ENCODE measurements at places on chromosomes 2 and 18. TPM values are rescaled to one million over a fixed set of nuclear protein-coding genes. Genes with fewer than 3 reads are reported as not detected.

The DOK1 gene
- total RNA-seq, result 22.1 TPM

DNA sequence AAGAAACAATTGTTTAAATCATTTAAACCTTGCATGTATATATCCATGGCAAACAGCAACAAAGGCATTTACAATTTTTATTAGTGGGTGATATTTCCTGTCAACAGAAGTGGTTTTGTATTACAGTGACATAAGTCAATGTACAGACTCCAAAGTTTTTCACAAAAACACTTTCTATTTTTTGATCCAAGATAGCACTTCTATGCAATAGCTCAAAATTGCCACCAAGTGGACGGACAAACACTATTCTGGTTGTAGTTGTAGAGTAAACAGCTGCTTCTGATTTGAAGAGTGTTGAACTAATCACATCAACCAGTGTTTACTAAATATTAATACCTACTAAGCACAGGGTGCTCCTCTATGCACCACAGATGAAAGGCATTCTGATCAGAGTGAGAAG is 421.4 kb downstream of the NCKAP5 start:
- DNase-seq, result no peak

The DSC3 gene
- 2.1 TPM for total RNA-seq

DNA sequence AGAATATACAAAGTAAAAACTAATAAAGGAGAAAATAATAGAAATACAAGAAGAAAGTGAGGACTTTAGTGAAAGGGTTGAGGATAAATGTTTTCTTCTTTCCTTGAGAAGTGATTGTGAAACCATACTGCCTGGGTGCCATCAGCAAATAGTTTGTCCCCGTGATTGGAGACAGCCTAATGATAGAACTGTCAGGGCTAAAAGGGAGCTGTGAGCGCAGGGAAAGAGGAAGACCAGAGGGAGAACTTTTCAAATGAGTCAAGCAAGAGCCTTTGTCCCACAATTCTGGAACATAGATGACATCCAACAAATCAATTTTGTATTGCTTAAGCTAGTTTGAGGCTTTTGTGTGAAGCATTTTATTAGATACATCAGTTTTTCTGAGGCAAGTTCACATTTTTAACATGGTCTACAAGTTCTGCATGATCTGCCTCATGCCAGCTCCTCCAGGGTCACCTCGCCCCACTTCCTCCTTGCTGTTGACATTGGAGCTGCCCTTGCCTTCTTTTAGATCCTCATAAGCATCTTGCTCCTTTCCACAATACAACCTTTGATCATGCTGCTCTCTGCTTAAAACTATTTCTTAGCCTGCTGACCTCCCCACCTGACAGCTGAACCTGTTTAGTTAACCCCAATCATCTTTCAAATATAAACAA is 213.4 kb upstream of the REG3G start:
- no peak for DNase-seq

The SLC23A3 gene
- 1.7 TPM for total RNA-seq

DNA sequence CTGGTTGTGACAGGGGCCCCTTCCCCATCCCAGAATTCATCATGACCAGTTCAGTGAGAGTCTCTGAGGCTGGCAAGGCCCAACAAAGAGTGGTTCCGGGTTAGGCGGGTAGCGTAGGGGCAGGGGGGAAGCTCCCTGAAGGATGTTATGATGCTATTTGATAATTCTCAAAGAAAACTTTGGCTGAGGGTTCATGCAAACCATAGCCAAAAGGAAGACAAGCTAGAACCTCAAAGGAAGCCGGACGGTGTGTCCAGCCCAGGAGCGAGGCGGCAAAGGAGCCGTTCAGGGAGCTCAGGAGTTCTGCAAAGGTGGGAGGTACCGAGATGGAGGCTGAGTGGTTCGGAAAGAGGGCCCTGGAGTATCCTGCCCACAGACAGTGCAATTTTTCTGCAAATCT is 226.8 kb upstream of the RAB6C start:
- DNase-seq, result no peak

The RUFY4 gene
- total RNA-seq, result not detected

DNA sequence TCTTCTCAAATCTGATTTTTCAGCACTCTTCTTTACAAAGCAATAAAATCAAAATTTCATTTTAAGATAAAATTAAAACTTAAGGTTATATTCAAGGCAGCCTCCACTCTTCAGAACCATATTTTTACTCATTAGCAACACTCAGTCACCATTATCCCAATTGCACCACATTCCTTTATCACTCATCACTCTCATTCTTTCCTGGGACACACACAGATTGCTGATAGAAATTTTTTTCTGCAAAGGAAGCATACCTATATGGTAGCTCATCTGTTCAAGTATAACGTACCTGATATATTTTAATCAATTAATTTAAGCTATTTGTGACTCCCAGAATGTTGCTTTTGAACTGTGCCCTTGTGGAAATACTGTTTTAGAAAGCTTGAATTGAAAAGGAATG is 1559.3 kb upstream of the ZEB2 start:
- DNase-seq, result no peak

The CPLX4 gene
- total RNA-seq, result not detected

The TNFRSF11A gene
- total RNA-seq, result 0.87 TPM

DNA sequence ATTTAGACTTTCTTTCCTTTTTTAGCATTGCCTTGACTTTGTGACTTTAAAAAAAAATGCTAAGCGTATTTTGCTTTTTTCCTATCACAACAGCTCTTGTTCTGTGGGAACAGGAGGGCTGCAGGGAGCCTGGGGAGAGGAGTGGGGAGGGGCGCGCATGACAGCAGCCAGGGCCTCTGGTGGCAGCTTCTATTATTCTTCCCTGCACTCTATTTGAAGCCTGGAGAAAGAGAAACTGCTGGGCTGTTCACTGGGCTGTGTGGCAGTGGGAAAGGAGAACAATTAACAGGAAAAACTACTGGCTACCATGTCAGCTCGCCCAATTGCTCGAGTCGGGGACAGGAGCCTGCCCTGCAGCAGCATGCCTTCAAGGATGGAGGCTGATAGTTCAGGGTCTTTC is 119.0 kb upstream of the ZBTB14 start:
- no peak for DNase-seq

DNA sequence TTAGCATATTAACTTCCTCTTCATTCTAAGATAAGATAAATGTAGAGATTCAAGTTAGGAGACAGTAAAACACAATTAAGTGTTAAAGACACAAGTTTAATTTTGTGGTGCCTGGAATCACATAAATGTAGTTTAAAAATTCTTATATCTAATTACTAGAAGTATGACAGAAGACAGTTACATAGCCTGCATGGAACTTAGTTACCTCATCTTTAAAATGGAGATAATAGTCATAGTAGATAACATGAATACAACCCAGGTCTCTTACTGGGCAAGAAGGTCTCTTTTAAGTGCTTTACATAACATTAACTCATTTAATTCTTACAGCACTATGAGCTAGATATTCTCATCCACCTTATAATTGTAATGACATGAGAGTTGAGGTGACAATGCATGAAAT is 15.1 kb downstream of the GALNT13 start:
- DNase-seq, result no peak

The TWIST2 gene
- 13.6 TPM for total RNA-seq

The CRIM1 gene
- total RNA-seq, result 115 TPM

The ERBB4 gene
- total RNA-seq, result 0.32 TPM

The SRD5A2 gene
- 0.05 TPM for total RNA-seq

GRCh38 chr2:241469746-241470145 is 38.6 kb downstream of the STK25 start:
- no peak for DNase-seq

GRCh38 chr2:33412920-33413319 is 63.5 kb upstream of the RASGRP3 start:
- DNase-seq, result peak; percentile 25

The VAMP5 gene
- not detected for total RNA-seq

The GPBAR1 gene
- total RNA-seq, result not detected

- no peak for DNase-seq
Observed at GRCh38 chr2:223801736-223802135, 35.6 kb downstream of the AP1S3 start.

GRCh38 chr18:22471546-22472131 is 53.9 kb upstream of the CTAGE1 start:
- DNase-seq, result no peak

The ZBTB7C gene
- total RNA-seq, result 0.09 TPM

DNA sequence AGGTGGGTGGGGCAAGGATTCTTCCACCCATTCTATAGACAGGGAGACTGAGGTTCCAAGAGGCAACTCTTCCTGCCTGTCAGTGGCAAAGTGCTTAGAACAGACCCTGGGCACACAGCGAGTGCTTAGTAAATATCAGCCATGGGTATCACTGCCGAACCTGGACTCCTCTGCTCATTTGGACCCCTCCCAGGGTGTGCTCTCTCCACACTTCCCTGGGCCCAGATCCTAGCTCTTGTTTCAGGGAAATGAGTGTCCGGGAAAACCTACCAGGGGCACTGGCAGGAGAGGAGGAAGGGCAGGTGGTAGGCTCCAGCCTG is 136.3 kb downstream of the CYP26B1 start:
- DNase-seq, result no peak

DNA sequence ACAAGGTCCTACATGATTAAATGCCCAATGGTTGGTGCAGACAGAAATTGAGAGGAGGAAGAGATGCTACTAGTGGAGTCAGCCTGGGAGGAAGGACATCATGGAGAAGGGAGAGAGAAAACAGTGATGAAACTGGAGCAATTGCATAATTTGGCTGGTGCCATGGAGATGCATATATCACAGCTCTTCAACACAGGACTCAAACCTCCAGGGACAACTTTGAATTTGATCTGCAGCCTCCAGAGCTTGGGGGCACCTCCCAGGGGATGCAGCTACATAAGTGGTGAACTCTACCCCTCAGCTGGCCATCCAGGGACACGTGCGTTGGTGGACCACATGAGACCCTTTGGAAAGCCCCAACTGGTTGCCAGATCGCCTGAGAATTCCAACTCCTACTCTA is 80.4 kb downstream of the CTAGE1 start:
- no peak for DNase-seq

- DNase-seq, result no peak
Observed at GRCh38 chr2:96240341-96241038, 25.3 kb downstream of the TMEM127 start.

GRCh38 chr2:205892251-205892655 is 193.7 kb downstream of the INO80D start:
- DNase-seq, result no peak

The RSAD2 gene
- total RNA-seq, result 0.02 TPM

DNA sequence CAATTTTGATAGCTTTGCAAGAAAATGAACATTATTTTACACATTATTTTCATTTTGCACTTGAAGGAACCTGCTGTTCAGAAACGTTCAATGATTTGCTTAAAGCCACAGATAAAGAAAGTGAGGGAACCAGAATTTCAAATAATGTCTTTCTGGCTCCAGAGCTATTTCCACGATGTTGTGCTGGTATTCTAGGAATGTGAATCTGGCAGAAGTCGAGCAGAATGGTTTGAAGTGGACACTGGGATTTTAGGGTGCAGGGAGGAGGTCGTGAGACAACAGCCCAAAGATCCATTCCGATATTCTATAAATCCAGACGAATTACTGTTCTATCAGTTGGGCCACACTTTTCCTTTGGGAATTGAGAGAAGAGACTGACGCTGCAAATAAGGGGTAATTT is 2.2 kb downstream of the CCDC102B start:
- no peak for DNase-seq

- no peak for DNase-seq
Observed at GRCh38 chr18:75124991-75125381, 84.0 kb downstream of the PTGR3 start.

DNA sequence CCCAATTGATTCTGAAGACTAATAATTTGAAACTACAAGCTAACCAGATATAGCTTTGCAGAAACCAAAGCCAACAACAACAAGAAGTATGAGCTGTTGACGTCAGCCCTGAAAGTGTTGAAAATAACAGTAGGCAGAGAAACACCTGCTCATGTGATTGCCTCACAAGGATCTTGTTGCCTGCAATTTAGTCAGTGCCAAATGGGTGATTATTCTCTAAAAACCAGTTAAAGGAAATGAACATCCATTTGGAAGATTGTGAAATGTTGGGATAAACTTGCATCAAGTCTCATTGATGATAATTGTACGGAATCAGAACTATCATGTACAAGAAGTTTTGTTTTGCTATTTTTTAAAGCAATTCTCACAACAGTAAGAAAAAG is 2.8 kb downstream of the CYTIP start:
- peak; percentile 73 for DNase-seq

The TOGARAM2 gene
- total RNA-seq, result not detected

DNA sequence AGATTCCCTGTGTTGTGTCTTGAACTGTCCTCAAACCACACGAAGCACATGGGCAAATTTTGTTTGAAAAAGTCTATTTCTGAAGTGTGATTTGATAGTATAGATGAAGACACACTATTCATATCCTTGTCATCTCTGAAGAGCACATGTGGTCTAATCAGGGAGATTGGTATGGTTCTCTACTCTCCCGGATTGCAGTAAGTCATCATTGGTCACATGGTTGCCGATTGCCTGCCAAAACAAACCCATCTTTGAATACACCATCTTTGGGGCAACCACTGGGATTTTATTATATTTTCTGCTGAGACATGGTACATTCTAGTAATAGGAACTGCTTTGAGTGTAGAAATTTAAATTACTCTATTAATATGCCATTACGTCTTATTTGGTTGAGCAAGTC is 186.9 kb downstream of the MYO1B start:
- no peak for DNase-seq

DNA sequence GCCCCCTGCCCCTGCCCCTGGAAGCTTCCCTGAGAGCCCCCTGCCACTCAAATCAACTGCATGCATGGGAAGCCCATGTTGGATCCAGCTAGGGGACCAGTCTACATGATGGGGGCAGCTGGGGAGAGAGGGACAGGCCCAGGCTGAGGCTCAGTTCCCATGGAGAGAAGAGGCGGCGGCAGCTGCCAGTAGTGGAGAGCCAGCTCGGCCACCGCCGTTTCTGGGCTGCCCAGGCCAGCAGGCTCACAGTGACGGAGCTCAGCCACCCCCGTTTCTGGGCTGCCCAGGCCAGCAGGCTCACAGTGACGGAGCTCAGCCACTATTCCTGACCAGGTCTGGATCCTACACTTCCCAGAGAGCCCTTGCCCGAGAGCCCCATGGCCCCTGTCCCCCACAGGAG is 3.6 kb downstream of the MAB21L4 start:
- no peak for DNase-seq

The LRRTM1 gene
- not detected for total RNA-seq
